ENCODE measurements at places on chromosomes 7 and 10. TPM values are rescaled to one million over a fixed set of nuclear protein-coding genes. Genes with fewer than 3 reads are reported as not detected.

DNA sequence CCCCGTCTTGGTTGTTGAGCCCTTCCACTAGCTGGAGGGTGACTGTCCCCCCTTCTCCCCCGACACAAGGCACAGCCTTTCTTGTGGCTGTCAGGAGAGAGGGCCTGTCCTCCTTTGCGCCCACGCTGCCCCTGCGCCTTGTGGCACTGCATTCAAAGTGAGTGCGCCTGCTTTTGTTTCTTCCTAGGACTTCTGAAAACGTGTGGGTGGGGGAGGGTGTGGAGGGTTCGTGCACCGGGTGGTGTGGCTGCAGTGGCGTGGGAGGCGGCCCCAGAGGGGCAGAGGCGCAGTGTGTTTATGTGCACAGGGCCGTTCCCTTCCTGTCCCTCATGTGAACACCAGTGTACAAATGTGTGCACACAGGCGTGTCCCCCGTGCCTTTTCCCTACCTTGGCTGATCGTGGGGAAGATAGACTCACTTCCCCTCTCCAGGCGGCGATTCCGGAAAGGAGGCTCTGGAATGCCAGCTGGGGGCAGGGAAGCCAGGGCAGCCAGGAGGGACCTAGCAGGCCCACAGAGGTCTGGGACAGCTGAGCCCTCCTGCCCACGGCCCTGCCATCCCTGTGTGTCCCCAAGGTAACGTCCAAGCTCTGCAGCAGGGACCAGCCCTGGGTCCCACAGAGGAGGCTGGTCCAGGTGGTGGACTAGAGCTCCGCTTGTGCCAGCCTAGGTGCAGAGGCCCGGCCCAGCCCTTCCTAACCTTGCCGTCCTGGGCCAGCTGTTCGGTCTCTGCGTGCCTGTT lies 88.8 kb downstream of the LHPP start:
- DNase-seq: no peak

The CTBP2 gene
- total RNA-seq: 51.1 TPM

GRCh38 chr7:137882806-137883205 lies 36.0 kb upstream of the DGKI start:
- peak; percentile 63 for DNase-seq

GRCh38 chr7:137245890-137246289 lies 97.6 kb downstream of the PTN start:
- peak; percentile 8 for DNase-seq

The POM121C gene
- total RNA-seq: 16.6 TPM

DNA sequence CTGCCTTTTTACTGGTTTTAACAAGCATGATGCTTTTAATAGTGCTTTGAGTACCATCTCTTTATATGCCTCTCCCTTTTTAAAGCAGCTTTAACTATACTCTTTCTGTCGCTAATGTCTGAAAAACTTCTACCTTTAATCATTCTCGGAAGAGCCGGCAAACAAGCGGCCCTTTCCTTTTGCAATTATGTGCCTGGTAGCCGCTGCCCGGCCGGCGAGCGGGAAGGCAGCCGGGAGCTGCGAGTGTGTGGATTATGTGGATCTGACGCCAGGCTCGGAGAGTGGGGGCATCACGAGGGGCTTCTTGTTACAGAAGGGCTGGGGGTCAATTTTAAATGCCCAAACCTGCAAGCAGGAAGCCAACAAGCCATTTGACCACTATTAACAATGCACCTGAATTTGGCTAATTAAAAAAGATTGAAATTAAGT lies 120.9 kb downstream of the BUB3 start:
- no peak for DNase-seq

- peak; percentile 83 for DNase-seq
Measured at GRCh38 chr7:130281260-130281659, 11.7 kb upstream of the CPA4 start.

DNA sequence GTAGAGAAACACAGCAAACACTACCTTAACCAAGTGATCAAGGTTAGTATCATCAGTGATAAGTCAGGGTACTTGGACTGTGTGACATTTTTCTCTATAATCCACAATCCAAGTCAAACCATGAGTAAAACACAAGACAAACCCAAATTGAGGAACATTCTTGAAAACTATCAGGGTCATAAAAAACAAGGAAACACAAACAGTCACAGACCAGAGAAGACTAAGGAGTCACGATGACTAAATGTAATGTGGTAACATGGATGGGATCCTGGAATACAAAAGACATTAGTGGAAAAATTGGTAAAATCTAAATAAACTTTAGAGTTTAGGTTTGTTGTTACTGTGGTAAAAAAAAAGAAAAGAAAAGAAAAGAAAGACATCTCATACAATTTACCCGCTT lies 103.8 kb downstream of the ARMH3 start:
- DNase-seq: peak; percentile 77

- DNase-seq: no peak
Measured at GRCh38 chr7:118011652-118012051, 138.4 kb upstream of the CTTNBP2 start.

The BAIAP2L1 gene
- 2.9 TPM for total RNA-seq

GRCh38 chr7:102450242-102450641 lies 14.4 kb downstream of the ALKBH4 start:
- DNase-seq: peak; percentile 13

DNA sequence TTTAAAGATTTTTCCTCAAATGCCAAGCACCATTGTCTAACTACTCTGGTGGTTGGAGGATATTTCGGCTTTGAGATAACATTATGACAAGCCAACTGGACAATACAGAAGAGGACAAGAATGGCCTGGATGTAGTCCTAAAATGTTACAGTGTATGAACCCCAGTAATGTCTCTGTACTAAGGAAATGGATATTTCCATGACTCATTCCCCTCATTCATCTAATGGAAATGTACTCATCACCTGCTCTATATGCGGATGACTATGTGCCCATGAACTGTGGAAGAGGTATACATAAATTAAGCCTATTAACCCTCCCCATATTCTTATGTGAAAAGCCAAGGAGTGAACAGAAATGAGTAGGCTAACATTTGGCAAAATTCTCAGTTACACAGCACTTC lies 207.9 kb downstream of the CACNA2D1 start:
- DNase-seq: peak; percentile 55

- DNase-seq: no peak
Measured at GRCh38 chr10:14349081-14349480, 18.4 kb upstream of the FRMD4A start.

- peak; percentile 39 for DNase-seq
Measured at GRCh38 chr10:110681023-110681681, 37.0 kb downstream of the RBM20 start.

The NEUROG3 gene
- not detected for total RNA-seq

The GPR15LG gene
- not detected for total RNA-seq

The CACNB2 gene
- total RNA-seq: not detected

GRCh38 chr7:97167176-97167575 lies 49.7 kb downstream of the SDHAF3 start:
- DNase-seq: no peak

DNA sequence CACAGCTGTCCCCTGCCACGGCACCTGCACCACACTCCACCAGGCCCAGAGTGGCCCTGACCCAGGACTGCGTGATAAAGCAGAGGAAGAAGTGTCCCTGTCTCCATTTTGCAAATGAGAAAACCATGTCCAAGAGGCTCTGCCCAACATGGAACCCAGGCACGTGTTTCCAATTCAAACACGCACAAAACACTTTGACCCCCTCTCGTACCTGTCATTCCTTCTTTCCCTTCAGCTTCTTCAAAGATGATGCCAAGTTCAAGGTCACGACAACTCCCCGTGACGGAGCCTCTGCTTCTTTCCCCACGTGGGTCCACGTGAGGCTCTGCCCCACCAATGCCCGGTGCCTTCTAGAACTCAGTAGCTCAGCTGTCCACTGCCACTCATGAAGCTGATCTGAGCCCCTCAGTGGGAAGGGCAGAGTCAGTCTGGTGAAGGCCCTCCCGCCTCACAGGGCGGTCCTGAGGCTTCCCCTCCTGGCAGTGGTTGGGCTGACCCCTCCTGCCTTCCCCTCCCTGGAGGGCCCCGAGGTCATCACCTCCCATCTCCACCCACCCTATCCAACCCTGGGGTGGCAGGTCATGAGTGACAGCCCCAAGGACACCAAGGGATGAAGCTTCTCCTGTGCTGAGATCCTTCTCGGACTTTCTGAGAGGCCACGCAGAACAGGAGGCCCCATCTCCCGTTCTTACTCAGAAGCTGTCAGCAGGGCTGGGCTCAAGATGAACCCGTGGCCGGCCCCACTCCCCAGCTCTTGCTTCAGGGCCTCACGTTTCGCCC lies 19.0 kb downstream of the CALML5 start:
- no peak for DNase-seq

The PDK4 gene
- 0.46 TPM for total RNA-seq

DNA sequence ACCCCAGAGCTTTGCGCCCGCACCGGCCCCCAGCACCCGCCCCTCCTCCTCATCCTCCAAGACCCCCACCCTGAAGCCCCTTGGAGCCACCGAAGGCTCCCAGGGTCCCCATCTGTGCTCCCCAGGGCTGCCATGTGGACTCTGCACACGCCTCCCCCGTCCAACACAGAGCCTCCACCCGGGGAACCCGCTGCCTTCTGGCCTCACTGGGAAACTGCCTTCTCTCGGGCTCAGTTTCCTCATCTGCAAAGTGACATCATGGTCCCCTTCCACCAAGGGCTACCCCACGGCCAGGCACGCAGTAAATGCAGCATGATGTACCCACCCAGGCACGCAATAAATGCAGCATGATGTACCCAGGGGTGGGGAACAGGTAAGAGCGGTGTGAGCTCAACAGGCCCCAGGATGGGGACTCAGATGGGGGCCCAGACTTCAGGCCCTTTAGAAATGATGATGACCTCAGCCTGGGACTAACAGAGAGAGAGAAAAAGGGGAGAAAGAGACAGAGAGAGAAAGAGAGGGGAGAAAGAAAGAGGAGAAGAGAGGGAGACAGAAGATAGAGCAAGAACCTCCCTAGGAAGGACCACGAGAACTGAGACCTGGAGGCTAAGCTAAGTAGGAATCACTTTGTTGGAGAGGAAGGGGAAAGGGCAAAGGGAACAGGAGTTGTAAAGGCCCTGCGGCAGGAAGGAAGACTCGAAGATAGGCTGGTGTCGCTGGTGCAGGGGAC lies 2.5 kb upstream of the MICALL2 start:
- no peak for DNase-seq

The DRGX gene
- total RNA-seq: not detected

The MYL10 gene
- 0.34 TPM for total RNA-seq

The AGAP6 gene
- 5.6 TPM for total RNA-seq

GRCh38 chr10:72227826-72228225 lies 11.8 kb upstream of the ASCC1 start:
- DNase-seq: no peak

The PLXDC2 gene
- 4.0 TPM for total RNA-seq

GRCh38 chr10:43204943-43205671 lies 61.8 kb downstream of the RASGEF1A start:
- DNase-seq: peak; percentile 33

The LRRC18 gene
- not detected for total RNA-seq

The TAS2R3 gene
- total RNA-seq: 0.34 TPM

DNA sequence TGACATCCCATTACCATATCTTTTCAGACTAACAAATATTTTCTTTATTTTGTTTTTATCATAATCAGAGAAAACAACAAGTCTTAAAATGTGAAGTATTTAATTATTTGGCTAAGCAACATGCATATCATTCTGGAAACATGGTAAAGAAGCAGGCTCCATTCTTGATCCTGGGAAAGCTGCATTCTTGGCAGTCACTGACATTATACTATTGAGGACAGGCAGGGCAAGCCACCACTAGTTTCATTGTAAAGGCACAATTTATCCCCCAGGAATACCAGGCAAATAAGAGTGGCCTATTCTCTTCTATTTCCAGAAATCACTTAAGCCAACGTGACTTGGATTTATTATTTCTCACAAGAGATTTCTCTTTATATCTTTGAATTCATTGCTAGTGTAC lies 153.8 kb upstream of the AKR1E2 start:
- DNase-seq: no peak

GRCh38 chr10:12405342-12406320 lies 56.3 kb downstream of the CAMK1D start:
- no peak for DNase-seq

The HOXA4 gene
- 8.9 TPM for total RNA-seq

The BCL7B gene
- 67.7 TPM for total RNA-seq
